ENCODE measurements at places on chromosomes 3 and 15.
A peak's percentile ranks its signal among the peaks of the same experiment; 100 is the strongest.

GRCh38 chr3:38059148-38059547, 20.1 kb downstream of the DLEC1 start:
- DNase-seq, result no peak

GRCh38 chr3:187212196-187212545, 14.9 kb downstream of the RTP1 start:
- DNase-seq, result no peak

DNA sequence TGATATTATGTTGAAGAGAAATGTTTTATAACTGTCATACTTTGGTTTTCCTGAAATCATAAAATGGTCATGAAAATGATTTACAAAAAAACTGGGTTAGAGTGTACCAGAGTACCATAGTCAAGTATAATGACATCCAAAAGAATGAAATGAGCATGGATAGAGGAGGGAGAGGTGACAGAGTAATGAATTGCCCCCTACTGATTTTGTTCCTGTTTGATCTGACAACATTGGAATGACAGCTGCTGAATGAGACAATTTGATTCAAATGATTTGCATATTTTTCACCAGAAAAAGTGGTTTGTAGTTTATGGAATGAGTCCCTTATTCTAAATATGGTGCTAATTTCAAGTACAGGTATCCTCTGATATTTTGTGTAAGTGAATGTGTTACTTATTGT, 271.7 kb downstream of the CNTN4 start:
- DNase-seq, result no peak

DNA sequence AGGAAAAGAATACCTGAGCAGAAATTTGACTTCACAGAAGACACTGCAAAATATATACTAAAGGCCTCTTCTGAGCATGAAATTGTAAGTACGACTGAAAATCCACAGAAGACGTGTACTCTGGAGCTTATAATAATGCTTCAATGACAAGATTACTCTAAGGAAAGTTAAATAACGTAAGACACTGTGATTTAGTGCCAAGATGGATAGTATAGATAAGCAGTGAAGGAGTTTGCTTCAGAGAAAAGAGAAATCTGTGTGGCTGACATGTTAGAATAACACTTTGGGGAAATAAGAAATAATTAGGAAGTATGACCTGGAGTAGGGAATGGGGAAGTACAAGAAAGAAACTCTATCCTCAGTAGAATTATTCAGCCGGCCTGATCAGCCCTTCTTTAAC, 28.9 kb downstream of the ALDH1A2 start:
- no peak for DNase-seq

DNA sequence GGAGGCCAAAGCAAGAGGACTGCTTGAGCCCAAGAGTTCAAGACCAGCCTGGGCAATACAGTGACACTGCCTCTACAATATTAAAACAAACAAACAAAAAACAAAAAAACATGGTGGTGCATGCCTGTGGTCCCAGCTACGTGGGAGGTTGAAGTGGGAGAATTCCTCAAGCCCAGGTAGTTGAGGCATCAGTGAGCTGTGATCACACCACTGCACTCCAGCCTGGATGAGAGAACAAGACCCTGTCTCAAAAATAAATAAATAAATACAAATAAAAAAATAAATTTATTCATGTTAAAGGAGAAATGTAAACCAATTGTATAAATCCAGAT, 200.6 kb downstream of the BCHE start:
- DNase-seq, result no peak

GRCh38 chr3:149391960-149392359, 14.5 kb upstream of the TM4SF1 start:
- no peak for DNase-seq

GRCh38 chr3:81684751-81685395, 76.6 kb downstream of the GBE1 start:
- DNase-seq, result no peak

DNA sequence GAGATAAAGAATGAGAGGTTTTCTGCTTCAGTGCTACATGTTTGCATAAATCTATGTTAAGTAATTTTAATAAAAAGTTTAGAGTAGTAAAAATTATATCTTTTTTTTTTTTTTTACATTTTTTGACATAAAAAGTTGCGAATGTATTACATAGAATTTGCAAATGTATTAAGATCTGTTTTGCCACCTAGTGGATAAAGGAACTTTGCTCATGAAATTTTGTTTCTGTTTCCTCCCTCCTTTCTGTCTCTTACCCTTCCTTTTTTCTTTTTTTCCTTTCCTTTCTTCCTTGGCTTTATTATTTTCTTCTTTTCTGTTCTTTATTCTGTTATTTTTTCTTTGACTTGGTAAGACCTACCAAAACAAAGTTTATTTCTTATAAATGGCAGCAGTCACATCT, 58.5 kb upstream of the UTS2B start:
- DNase-seq, result no peak

- DNase-seq, result no peak
Observed at GRCh38 chr15:62782896-62783295, 259.7 kb upstream of the TPM1 start.

GRCh38 chr3:93981649-93982048, 1.7 kb downstream of the ARL13B start:
- DNase-seq, result no peak

DNA sequence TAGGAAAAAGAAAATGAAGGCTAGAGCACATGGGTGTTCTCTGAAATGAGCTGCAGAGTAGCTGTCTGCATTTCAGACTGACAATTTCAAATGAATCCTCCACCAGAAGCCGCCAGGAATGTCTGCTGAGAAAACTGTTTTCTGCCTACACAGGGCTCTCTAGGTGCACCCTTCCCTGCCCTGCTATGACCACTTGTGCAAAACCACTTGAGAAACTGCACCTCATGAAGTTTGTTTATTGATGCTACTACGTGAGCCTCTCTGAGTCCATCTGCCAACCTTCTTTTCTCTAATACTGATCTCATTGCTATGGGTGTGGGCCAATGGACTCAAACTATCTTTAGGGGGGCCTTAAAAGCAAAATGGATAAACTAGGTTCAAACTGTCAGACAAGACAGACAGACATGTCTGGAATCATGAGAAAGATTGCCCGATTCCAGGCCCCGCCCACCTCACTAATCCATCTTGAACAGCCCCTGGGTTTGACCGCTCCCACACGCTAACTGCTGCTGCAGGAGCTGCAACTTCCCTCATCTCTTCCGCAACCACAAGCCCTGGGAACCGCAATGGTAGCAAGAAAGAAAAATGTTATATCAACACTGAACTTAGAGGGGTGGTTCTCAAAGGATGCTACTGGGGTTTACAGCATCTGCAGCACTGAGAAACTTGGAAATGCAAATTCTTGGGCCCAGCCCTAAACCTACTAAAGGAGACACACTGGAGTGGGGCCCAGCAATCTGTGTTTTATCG, 9.0 kb upstream of the CD47 start:
- DNase-seq, result no peak

DNA sequence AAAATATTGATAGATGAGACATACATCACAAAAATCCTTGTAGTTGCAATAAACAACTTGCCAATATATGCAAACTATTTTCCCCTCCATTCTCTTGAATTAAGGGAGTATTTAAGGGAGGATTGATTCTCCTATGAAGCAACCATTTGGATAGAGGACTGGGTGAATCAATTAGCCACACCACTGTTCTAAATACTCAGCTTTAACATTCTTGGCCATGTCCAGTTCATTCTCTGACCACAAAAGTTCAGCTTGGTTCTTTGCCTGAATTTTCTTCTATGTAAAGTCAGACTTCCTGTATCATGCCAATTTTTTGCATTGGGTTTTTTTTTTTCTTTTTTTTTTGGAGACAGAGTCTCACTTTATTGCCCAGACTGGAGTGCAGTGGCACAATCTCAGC, 15.8 kb upstream of the SEC11A start:
- no peak for DNase-seq

DNA sequence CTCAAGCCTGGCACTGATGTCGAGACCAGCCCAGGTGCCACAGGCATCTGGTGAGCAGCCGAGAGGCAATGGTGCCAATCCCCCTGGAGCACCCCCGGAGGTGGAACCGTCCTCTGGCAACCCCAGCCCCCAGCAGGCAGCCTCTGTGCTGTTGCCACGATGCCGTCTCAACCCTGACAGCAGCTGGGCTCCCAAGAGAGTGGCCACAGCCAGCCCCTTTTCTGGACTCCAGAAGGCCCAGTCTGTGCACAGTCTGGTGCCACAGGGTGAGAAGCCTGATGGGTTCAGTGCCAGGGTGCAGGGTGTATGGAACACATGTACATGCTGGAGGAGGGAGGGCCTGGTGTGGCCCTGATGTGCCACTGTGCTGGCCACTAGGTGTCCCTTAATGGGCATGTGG, 4.9 kb upstream of the JMJD7 start:
- DNase-seq, result no peak

DNA sequence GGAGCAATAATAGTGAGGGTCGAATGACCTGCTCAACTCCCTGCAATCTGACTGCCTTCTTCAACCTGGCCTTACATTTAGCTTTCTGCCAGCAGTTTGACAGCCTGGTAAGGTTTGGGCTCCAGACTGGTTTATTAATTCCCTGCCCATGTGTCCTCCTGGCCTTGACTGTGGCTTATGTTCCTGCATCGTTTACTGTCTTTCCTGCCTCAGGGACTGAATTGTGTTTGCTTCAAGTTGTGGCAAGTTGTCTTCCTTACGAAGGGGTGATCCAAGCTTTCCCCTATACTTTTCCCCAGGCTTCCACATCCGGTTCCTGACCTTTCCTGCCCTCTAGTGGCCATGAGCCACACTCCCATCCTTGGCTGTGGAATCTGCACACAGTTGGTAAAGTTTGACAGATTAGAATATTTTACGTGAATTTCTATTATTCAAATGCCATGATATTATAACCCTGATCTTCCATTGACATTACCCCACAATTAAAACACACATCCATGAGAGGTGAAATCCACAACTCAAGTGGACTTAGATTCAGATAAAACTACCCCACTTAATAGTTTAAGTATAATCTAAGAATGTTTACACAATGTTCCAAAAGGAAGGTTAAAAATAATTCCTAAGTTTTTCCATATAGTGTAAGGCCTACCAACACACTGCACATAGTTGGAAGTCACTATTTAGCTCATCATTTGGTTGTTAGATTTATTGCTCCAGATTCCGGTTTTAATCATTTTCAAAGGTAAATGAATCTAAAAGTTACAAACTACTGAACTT, 95.7 kb downstream of the NEDD4 start:
- DNase-seq, result peak; percentile 80

GRCh38 chr3:147409143-147410115, at the start of gene ZIC1:
Gene ZIC1, plus strand, starts transcription at chr3:147409365. Its CDS starts 748 bp downstream, at chr3:147410113.
- DNase-seq, result no peak

GRCh38 chr3:58625196-58625824, 41.3 kb downstream of the FAM3D start:
- no peak for DNase-seq

GRCh38 chr3:130976706-130977105, 49.9 kb downstream of the ASTE1 start:
- no peak for DNase-seq

DNA sequence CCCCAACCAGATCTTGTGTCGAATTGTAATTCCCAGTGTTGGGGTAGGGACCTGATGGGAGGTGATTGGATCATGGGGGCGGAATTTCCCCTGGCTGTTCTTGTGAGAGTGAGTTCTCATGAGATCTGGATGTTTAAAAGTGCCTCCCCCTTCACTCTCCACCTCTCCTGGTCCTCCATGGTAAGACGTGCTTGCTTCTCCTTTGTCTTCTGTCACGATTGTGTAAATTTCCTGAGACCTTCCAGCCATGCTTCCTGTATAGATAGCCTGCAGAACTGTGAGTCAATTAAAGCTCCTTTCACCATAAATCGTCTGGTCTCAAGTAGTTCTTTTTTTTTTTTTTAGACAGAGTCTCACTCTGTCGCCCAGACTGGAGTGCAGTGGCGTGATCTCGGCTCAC, 42.3 kb downstream of the NR1D2 start:
- DNase-seq, result no peak

DNA sequence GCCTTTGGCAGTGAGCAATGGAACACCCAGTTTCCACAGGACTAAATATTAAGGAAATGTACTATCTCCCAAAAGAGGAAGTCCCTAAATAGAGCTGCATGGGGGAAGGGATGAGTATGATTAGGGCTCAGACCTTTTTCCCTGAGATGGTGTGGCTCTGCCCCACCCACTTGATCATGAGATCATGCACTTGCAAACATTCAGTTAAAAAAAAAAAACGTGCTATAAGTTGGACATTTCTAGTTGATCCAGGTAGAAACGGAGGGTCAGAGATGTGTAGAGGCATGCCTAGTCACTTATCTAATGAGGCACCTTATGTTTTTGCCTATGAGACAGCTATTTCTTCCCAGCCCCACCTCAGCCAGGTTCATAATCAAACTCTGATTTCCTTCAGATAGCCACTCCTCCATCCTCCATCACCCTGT, 24.5 kb upstream of the SSR3 start:
- DNase-seq, result peak; percentile 91

Measured in foreskin keratinocyte (primary cell).